ENCODE measurements at places on chromosomes 7 and 10. TPM values are rescaled to one million over a fixed set of nuclear protein-coding genes. Genes with fewer than 3 reads are reported as not detected.

Gene SPDYE8
- total RNA-seq: not detected

Gene NRF1
- total RNA-seq: 14.9 TPM

GRCh38 chr10:48384699-48384982, 78.2 kb downstream of the MAPK8 start:
- DNase-seq: no peak
- no peak overlapping the region for H3K27ac ChIP-seq
- no peak overlapping the region for H3K4me3 ChIP-seq
- peaks cover 4% of the 10 kb centered on the region for H3K4me1 ChIP-seq

- no peak overlapping the region for H3K27ac ChIP-seq
- H3K36me3 ChIP-seq: no peaks in the 10 kb centered on the region
- peaks cover 15% of the 10 kb centered on the region for H3K4me1 ChIP-seq
- H3K27me3 ChIP-seq: no peaks in the 10 kb centered on the region
- H3K4me3 ChIP-seq: no peak overlapping the region
Measured at GRCh38 chr10:44799966-44800365, 111.2 kb upstream of the TMEM72 start.

DNA sequence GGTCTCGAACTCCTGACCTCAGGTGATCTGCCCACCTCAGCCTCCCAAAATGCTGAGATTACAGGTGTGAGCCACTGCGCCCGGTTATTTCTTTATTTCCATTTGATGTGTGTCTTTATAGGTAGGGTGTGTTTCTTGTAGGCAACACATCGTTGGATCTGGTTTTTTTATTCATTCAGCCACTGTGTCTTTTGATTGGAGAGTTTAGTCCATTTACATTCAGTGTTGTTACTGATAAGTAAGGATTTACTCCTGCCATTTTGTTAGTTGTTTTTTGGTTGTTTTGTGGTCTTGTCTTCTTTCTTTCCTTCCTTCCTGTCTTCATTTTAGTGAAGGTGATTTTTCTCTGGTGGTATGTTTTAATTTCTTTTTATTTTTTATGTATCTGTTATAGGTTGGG, 16.9 kb downstream of the TMEM248 start:
- H3K4me3 ChIP-seq: no peak overlapping the region
- H3K4me1 ChIP-seq: peaks cover 14% of the 10 kb centered on the region
- DNase-seq: no peak
- no peaks in the 10 kb centered on the region for H3K27me3 ChIP-seq
- peaks cover 25% of the 10 kb centered on the region for H3K36me3 ChIP-seq
- H3K27ac ChIP-seq: no peak overlapping the region

GRCh38 chr10:101415884-101416283, 61.9 kb downstream of the BTRC start:
- H3K27me3 ChIP-seq: no peaks in the 10 kb centered on the region
- no peak overlapping the region for H3K4me3 ChIP-seq
- H3K36me3 ChIP-seq: no peaks in the 10 kb centered on the region
- no peaks in the 10 kb centered on the region for H3K4me1 ChIP-seq
- no peak overlapping the region for H3K27ac ChIP-seq
- no peak for DNase-seq

DNA sequence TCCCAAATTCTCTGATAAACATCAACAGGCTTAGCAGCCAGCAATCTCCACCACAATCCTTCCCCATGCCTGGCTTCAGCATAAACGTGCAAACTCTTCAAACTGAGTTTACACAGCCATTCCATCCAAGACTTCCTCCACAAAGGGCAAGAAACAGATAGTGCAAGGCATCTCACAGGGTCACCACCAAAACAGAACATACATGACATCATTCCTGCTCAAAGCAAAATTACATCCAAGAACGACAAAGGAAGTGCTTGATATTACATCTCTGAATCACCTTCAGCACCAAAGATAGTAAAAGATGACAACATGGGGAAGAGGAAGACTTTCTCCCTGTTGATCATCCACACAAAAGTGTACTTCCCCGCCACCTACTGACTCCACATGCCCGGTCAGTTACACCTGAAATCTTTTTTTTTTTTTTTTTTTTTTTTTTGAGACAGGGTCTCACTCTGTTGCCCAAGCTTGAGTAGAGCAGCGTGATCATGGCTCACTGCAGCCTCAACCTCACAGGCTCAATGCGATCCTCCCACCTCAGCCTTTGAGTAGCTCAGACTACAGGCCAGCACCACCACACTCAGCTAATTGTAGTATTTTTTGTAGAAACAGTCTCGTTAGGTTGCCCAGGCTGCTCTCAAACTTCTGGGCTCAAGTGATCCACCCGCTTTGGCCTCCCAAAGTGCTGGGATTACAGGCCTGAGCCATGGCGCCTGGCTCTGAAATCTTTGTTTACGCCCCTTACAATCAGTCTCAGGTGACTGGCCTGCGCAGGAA, 127.5 kb downstream of the PARD3 start:
- peak; percentile 68 for DNase-seq
- peaks cover 7% of the 10 kb centered on the region for H3K4me1 ChIP-seq
- H3K27me3 ChIP-seq: no peaks in the 10 kb centered on the region
- no peaks in the 10 kb centered on the region for H3K36me3 ChIP-seq

Gene DPY19L1
- 11.6 TPM for total RNA-seq

GRCh38 chr10:29228562-29228961, 60.3 kb upstream of the LYZL1 start:
- H3K4me3 ChIP-seq: no peak overlapping the region
- DNase-seq: no peak
- H3K36me3 ChIP-seq: no peaks in the 10 kb centered on the region
- no peak overlapping the region for H3K27ac ChIP-seq
- no peaks in the 10 kb centered on the region for H3K27me3 ChIP-seq

DNA sequence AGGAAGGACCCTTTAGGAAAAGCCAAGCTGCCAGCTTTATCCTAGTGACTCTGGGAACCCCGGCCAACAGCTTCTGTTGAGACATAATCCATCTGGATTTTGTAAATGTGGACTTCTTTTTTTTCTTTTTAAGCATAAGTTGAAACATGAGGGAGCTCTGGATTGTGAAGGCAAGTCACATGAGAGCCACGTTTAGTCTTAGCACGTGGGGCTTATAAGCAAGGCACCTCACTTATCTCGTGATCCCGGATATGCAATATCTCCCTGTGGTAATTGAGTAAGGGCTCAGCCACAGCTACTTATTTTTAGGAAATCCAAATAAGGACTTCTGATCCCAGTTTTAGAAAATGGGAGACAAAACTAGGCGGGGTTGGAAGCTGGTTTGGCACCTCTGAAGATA, 111.2 kb upstream of the PTN start:
- H3K36me3 ChIP-seq: no peaks in the 10 kb centered on the region
- no peaks in the 10 kb centered on the region for H3K27me3 ChIP-seq
- H3K4me1 ChIP-seq: peaks cover 10% of the 10 kb centered on the region
- H3K27ac ChIP-seq: peak overlapping the region; percentile 59
- DNase-seq: no peak

Gene ATOH7
- not detected for total RNA-seq

DNA sequence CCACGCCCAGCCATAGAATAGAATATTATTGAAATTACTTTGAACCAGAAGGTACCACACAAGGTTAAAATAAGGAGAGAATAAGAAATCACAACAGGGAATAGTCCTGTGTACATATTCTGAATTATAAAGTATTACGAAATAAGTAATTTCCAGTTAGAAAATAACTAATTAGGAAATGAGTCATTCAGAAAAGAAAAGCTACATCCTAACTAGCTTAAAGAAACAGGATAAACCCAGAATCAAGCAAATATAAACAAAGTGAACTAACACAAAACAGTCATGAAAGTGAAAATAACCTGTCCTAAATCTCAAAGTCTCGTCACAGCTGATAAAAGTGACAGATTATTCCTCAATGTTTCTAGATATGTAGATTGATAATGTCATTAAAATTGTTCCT, 74.8 kb upstream of the NEBL start:
- H3K4me3 ChIP-seq: no peak overlapping the region
- no peaks in the 10 kb centered on the region for H3K4me1 ChIP-seq
- no peaks in the 10 kb centered on the region for H3K36me3 ChIP-seq

GRCh38 chr10:125769175-125769574, 6.4 kb downstream of the MMP21 start:
- peaks cover 27% of the 10 kb centered on the region for H3K4me1 ChIP-seq
- no peaks in the 10 kb centered on the region for H3K27me3 ChIP-seq
- H3K27ac ChIP-seq: peak overlapping the region; percentile 75
- DNase-seq: no peak

GRCh38 chr7:117325836-117326235, 3.0 kb upstream of the WNT2 start:
- peaks cover 8% of the 10 kb centered on the region for H3K27me3 ChIP-seq
- no peak overlapping the region for H3K27ac ChIP-seq
- peaks cover 12% of the 10 kb centered on the region for H3K4me1 ChIP-seq
- H3K4me3 ChIP-seq: no peak overlapping the region
- no peak for DNase-seq

Gene GPR26
- total RNA-seq: not detected

DNA sequence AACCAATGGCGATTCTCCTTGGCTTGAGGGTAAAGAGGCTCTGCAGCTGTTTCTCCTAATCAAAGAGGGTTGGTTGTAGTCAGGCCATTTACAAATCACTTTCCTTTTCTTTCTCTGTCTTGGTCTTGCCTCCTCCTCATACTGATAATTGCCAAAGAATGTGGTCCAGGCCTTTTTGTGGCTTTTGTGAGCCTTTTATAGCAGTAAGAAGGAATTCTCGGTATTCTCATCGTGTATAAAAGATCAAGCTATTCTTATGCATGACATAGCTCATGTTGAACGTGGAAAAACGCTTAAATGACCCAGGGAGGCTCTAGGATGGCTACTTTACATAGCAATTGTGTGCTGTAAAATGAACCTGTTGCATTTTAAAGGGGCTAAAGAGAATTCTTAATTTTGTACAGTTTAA, 62.6 kb downstream of the RBM20 start:
- H3K27ac ChIP-seq: no peak overlapping the region
- H3K36me3 ChIP-seq: no peaks in the 10 kb centered on the region

Gene GIMAP4
- total RNA-seq: 33.0 TPM

DNA sequence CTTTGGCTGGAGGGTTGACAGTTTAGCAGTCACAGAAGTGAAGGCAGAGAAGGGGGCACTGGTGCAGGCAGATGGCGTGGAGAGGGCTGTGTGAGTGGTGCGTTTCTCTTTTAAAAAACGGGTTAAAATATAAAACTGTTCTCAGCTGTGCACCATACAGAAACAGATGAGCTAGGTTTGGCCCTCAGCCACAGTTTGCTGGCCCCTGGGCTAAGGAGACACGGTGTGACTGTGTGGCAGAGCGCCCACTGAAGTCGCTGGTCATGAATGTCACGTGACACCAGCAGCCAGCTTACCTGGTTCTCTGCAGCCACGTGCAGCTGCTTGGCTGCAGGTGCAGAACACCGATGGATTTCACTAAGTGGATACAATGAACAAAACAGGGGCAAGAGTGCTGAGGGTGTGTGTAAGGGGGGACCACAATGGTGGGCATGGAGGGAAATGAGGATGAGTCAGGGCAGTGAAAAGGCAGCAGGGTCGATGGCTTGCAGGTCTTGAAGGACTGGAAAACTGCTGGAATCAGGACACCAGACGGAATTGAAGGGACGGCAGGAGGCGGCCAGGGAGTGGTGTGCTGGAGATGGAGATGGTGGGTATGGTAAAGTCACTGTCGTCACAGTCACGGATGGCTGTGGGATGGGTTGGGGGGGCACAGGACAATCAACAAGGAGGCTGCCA, 7.4 kb downstream of the ZNF746 start:
- H3K36me3 ChIP-seq: peaks cover 61% of the 10 kb centered on the region
- peak; percentile 77 for DNase-seq
- H3K27me3 ChIP-seq: no peaks in the 10 kb centered on the region
- no peak overlapping the region for H3K4me3 ChIP-seq
- H3K4me1 ChIP-seq: peaks cover 14% of the 10 kb centered on the region

Gene CYP26C1
- under 0.01 TPM for total RNA-seq

- peak overlapping the region; percentile 93 for H3K27ac ChIP-seq
- no peaks in the 10 kb centered on the region for H3K27me3 ChIP-seq
- peaks cover 67% of the 10 kb centered on the region for H3K4me1 ChIP-seq
- no peaks in the 10 kb centered on the region for H3K36me3 ChIP-seq
Measured at GRCh38 chr10:44958898-44959246, 730 bp upstream of the RASSF4 start.

Gene WDFY4
- total RNA-seq: 5.8 TPM

- H3K36me3 ChIP-seq: no peaks in the 10 kb centered on the region
- no peak overlapping the region for H3K27ac ChIP-seq
- DNase-seq: peak; percentile 37
- H3K4me1 ChIP-seq: no peaks in the 10 kb centered on the region
- no peak overlapping the region for H3K4me3 ChIP-seq
Measured at GRCh38 chr7:148903504-148903903, 19.4 kb upstream of the EZH2 start.

Gene CUX1
- total RNA-seq: 61.5 TPM

GRCh38 chr7:106273009-106273668, 11.6 kb downstream of the NAMPT start:
- H3K4me1 ChIP-seq: peaks cover 3% of the 10 kb centered on the region
- no peaks in the 10 kb centered on the region for H3K27me3 ChIP-seq
- H3K27ac ChIP-seq: no peak overlapping the region
- DNase-seq: no peak
- peaks cover 42% of the 10 kb centered on the region for H3K36me3 ChIP-seq
- no peak overlapping the region for H3K4me3 ChIP-seq

Gene TRPV6
- not detected for total RNA-seq

- H3K4me3 ChIP-seq: no peak overlapping the region
- H3K27ac ChIP-seq: no peak overlapping the region
- DNase-seq: no peak
- H3K27me3 ChIP-seq: no peaks in the 10 kb centered on the region
- no peaks in the 10 kb centered on the region for H3K36me3 ChIP-seq
Measured at GRCh38 chr10:28385748-28386502, 83.1 kb upstream of the MPP7 start.

Gene FXYD4
- total RNA-seq: not detected

- H3K36me3 ChIP-seq: no peaks in the 10 kb centered on the region
- H3K27me3 ChIP-seq: no peaks in the 10 kb centered on the region
- H3K27ac ChIP-seq: no peak overlapping the region
- H3K4me1 ChIP-seq: peaks cover 16% of the 10 kb centered on the region
Measured at GRCh38 chr7:159209429-159209828, 64.8 kb upstream of the VIPR2 start.

Gene HOXA1
- total RNA-seq: 0.42 TPM

- H3K4me1 ChIP-seq: no peaks in the 10 kb centered on the region
- no peak for DNase-seq
- no peak overlapping the region for H3K27ac ChIP-seq
Measured at GRCh38 chr7:67391168-67391567, 394.5 kb downstream of the TYW1 start.

- no peak overlapping the region for H3K27ac ChIP-seq
- H3K36me3 ChIP-seq: no peaks in the 10 kb centered on the region
- DNase-seq: no peak
- H3K27me3 ChIP-seq: no peaks in the 10 kb centered on the region
- H3K4me1 ChIP-seq: no peaks in the 10 kb centered on the region
Measured at GRCh38 chr7:39720586-39720985, 97.2 kb downstream of the RALA start.

Measured in esophagus muscularis mucosa (tissue), 4 donors.